Urinary bladder (tissue), 4 donors: ENCODE measurements at places on chromosomes 2 and 18.

GRCh38 chr2:104866883-104867812, 13.2 kb downstream of the POU3F3 start:
- no peak for DNase-seq

DNA sequence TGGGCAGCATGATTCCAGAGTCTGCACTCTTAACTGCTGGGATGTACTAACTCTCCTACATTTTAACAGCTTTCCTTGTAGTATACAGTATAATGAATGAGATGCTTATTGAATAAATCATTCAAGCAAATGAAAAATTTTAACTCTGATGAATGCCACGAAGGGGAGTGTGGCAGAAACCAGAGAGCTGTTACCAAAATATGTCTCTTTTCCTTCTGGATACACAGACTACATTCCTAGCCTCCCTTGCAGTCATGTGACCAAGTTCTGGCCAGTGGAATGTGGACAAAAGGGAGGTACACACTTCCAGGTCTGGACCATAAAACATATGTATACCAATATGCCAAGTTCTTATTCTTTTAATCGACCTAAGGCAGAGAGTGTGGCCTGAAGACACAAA, 1.7 kb upstream of the EML4 start:
- DNase-seq: no peak

DNA sequence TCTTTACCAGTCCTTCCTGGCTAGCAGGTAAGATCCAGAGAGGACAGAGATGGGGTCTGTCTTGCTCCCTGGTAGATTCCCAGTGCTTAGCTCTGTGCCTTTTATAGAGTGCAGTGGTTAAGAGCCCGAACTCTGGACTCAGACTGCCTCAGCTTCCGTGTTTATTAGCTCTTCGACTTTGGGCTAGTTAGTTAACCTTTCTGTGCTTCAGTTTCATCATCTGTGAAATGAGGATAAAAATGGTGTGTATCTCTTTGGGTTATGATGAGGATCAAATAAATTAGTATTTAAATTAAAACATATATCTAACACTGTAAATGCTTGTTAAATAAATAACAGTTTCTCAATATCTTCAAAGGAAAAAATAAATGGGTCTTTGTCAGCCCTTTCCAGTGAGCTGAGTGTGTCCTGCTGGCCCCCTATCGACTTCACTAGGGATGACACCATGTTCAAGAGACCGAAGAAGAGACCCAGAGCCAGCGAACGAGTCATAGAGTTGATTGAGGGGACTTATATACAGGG, 38.2 kb downstream of the CERS6 start:
- no peak for DNase-seq

DNA sequence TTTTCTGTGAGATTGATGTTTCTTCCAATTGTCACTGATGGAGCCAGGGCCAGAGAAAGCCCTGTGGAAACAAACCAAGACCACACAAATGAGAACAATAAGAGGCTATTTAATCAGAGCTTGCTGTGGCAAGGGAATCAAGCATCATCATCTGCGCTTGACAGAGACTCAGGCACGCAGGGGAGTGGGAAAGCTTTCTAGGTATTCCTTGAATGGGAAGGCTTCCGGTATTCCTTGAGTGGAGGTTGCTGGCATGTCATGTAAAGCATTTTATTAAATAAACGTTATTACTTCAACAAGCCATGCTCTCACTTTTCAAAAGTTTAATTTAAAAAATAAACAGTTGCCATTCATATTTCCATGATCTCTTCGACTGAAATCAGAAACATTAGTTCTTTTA, 194.6 kb upstream of the SYT4 start:
- DNase-seq: no peak

- no peak for DNase-seq
Observed at GRCh38 chr2:5914811-5915611, 222.8 kb downstream of the SOX11 start.

- DNase-seq: no peak
Observed at GRCh38 chr2:230410861-230411569, 5.0 kb upstream of the SP100 start.

GRCh38 chr2:143685421-143686078, 556.3 kb downstream of the ARHGAP15 start:
- DNase-seq: no peak

DNA sequence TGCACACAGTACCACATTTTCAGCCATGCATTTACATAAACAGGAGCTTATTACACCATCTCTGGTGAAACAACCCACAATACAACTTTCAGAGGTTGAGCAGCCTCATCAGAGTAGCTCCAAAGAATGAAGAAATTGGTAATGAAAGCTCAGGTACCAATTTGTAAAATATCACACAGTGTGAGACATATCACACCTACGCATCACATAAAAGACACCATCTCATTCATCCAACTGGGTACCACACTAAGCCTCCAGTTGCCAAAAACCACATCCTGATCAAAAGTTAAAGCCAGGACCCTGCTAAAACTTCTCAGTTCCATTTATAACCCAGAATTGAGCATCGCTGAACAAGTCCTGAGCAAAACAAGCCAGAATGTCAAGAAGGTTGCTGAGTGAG, 4.6 kb downstream of the TMEM163 start:
- no peak for DNase-seq

- DNase-seq: no peak
Observed at GRCh38 chr2:186274936-186275575, 211.0 kb upstream of the ZC3H15 start.
